ENCODE measurements at places on chromosomes 13 and 19.

DNA sequence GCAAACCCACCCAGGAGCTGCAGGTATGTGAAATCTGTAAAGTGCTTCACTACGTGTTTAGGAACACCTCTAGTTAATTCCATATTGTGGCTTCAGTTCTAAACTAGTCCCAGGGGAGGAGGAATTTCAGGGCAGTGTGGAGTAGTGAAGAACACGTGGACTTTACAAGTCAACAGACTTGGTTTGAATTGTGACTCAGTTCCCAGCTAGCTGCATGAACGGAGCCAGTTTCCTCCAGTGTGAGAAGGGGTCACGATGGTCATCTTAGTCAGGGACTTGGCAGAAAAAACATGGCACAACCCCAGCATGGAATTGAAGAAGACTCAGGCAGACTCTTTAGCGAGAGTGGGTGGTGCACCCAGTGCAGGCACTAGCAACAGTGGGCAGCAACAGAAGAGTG lies 175.7 kb upstream of the UBL3 start:
- DNase-seq: no peak

DNA sequence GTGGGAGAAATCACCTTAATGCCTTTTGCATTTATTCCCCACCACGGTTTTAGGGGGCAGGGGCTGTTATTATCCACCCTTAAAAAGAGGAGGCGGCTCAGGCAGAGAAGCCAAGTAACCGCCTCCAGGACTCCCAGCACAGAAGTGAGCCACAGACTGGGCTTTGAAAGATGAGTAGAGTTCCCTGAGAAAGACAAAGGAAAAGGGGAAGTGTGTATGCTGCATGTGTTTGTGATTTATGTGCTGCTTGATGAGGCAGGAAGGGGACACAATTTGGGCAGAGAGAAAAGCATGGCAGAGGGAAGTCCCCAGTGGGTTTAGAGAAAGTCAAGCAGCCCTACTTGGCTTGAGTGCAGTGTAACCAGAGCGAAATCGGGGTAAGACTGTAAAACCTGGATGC lies 85.0 kb downstream of the DOCK9 start:
- no peak for DNase-seq

GRCh38 chr19:6853868-6854267 lies 33.5 kb upstream of the ADGRE1 start:
- DNase-seq: no peak

DNA sequence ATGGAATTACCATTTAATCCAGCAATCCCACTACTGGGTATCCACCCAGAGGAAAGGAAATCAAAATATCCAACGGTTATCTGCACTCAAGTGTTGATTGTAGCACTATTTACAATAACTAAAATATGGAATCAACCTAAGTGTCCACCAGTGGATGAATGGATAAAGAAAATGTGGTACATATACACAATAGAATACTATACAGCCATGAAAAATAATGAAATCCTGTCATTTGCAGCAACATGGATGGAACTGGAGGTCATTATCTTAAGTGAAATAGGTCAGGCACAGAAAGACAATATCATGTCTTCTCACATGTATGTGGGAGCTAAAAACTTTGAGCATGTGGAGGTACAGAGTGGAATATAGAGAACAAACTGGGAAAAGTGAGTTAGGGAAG lies 92.9 kb upstream of the ARHGEF7 start:
- no peak for DNase-seq

GRCh38 chr19:49407079-49407478 lies 16.2 kb downstream of the PTH2 start:
- DNase-seq: no peak

GRCh38 chr13:41017159-41017558 lies 2.0 kb downstream of the ELF1 start:
- no peak for DNase-seq

DNA sequence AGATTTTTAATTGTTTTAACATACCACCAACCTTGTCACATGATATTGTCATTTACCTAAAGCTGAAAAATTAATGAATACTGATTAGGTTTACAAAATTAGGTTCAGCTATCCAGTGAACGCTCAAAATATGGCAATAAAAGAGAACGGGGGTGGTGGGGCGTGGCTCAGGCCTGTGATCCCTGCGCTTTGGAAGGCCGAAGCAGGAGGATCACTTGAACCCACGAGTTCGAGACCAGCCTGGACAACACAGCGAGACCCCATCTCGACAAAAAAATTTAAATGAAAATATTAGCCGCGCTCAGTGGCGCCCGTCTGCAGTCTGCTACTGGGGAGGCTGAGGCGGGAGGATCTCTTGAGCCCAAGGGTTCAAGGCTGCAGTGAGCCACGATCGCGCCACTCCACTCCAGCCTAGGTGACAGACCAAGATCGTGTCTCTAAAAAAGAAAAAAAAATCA lies 516 bp upstream of the FAM32A start:
- DNase-seq: no peak

DNA sequence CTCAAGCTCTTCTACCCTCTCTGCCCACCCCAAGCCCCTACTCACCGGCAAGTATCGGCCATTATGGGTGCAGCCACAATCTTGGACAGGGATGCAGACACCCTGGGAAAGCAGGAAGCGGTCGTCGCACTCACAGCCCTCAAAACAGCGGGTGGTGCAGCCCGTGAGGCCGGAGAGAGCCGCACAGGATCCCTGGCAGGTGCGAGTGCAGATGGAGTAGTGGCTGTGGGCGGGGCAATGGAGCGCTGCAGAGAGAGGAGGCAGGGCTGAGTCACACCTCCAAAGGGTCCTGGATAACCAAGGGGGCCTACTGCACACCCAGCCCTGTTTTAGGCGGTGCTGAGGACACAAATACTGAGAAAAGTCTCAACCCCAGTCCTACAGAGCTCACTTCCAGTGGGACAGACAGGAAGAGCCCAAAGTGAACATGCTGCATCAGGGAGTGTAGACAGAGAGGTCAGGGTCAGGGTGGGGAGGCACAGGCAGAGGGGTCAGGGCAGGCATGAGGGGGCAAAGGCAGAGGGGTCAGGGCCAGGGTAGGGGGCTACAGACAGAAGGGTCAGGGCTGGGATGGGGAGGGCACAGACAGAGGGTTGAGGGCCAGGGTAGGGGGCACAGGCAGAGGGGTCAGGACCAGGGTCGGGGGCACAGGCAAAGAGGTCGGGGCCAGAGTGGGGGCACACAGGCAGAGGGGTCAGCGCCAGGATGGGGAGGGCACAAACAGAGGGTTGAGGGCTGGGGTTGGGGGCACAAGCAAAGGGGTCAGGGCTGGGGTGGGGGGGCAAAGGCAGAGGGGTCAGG lies 24.2 kb upstream of the FBL start:
- DNase-seq: no peak
